ELR (cell line): ENCODE measurements at places on chromosomes 7 and 10.

DNA sequence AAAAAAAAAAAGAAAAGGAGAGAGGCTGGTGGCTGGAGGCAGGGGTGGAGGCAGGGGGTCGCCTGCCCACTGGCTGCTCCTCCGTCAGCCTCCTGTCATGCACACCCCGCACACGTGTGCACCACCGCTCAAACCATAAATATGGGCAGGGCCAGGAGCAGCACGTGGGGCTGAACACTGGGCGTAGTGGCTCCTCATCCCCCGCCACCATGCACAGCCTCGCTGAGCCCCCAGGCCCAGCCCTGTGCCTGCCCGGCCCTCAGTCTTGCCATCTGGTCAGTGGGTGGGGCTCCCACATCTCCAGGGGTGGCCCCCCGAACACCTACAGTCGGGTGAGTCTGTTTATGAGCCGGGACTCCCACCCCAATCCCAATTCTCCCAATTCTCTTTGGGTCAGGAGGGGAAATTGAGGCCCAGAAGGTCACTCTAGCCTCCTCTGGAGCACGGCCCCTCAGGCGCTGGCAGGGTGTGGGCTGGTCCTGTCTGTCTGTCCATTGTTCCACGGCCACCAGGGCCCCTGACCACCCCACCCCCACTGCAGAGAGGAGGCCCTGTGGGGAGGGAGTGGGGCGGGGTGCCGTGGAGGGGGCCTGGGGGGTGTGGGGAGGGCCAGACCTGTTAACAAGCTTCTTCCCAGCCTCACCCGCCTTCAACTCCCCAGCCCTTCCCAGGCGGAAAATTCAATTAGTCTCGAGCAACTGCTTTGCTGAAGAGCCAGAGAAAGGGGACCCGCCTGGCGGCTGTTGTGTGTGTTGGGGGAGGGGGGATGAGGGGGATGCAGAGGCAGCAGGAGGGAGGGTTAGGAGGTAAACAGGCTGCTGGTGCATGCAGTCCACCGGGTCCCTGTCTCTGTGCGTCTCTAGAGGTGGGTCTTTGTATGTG is 19.5 kb upstream of the GRIFIN start:
- DNase-seq: no peak

GRCh38 chr7:26423436-26423835 is 131.8 kb downstream of the SNX10 start:
- no peak for DNase-seq

DNA sequence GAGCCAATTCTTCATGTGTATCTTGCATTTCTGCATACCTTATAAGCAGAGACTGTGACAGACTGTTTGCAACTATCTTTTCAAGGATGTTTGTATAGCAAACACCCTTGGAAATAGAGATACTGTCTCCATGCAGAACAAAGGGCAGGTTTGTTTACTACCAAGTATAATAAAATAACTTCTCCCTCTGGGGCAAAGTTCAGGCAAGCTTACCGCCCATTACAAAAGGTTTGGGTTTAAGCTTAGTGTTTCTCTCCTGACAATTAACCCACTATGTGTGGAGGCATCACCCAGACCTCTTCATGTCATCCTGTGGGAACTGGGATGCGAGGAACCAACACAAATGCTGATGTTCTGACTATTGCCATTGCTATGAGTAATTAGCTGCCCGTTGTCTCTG is 479.1 kb upstream of the ZMIZ1 start:
- no peak for DNase-seq

DNA sequence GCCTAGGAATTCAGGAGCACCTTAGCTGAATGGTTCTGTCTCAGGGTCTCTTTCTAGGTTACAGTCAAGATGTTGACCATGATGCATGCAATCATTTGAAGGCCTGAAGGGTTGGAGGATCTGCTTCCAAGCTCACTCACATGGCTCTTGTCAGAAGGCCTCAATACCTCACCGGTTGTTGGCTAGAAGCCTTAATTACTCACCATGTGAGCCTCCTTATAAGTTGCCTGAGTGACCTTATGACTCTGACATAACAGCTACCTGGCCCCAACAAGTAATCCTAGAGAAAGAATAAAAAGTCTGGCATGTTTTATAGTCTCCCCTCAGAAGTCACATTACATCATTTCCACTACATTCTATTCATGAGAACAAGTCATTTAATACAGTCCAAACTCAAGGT is 3.4 kb upstream of the C1GALT1 start:
- peak; percentile 67 for DNase-seq

DNA sequence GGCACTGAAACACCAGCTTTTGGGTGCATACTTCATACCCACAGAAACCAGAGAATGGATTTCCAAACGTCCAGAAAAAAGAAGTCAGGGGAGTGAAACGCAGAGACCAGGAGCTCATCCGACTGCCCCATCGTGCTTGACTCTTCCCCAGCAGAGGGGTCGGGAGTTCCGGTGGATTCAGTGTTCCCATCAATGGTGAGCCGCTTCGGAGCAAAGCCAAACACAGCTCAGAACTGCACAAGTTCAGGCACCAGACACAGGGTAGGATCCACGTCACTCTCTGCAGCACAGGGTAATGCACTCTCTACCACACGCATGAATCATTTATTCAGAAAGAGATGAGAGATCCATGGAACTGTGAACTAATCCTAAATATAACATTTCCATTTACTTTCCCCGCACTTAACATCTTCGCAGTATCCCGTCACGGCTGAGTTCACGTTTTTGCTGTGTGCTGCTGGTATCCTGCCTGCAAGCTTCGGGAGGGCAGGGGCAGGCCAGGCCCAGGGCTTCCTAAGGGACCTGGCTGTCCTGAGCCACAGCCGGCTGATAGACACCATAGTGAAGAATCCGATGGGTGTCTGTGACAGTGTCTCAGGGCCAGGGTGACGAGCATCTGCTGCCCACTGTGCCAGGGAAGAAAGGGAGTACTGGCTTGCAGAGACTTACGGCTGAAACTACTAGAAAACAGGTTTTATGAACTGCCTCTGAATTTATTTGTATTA is 545.3 kb downstream of the PTPRN2 start:
- DNase-seq: no peak

GRCh38 chr7:80412842-80413241 is 99.0 kb downstream of the GNAT3 start:
- peak; percentile 73 for DNase-seq

GRCh38 chr10:30420266-30420665 is 13.7 kb upstream of the MAP3K8 start:
- no peak for DNase-seq

DNA sequence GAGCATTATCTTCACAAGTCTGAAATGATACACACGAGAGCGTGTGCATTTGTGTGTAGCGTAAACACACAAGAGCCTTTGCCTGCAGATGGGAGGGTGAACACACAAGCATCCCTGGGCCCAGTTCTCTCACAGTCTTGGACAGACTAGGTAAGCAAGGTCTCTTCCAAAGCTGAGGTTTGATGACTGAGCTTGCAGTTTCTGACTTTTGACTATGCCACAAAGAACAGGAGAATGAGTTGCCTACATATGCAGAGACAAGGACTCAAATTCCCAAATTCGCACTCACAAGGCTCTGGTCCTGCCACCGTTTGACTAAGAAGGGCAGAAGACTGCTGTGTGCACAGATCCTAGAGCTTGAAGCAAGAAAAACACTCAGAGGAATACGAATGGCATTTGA is 55.8 kb downstream of the FAM53B start:
- no peak for DNase-seq

DNA sequence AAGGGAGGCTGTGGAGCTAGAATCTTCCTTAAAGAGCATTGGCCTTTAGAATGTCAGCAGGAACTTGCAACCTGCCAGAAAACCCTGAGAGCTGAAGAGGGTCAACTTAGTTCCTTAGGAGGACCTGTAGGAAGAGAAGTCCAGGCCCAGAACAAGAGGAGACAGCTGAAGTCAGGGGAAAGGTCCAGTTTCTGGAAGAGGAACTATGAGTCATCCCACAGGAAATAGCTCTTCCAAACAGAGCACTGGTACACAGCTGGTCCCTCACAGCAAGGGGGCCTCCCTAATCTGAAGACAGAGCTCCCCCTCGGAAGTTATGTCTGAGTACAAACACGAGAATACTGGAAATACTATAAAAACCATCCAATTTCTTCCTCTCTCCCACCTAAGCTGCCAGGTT is 98.9 kb downstream of the HERPUD2 start:
- DNase-seq: peak; percentile 60

DNA sequence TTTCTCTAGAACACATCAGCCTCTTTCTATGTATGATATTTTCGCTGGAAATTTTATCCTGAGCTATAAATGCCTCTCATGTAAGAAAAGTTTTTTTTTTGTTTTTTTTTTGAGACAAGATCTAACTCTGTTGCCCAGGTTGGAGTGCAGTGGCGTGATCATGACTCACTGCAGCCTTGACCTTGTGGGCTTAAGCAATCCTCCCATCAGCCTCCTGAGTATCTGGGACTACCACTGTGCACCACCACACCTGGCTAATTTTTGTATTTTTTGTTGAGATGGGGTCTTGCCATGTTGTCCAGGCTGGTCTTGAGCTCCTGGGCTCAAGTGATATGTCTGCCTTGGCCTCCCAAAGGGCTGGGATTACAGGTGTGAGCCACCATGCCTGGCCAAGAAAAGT is 80.4 kb downstream of the ADK start:
- DNase-seq: peak; percentile 80

DNA sequence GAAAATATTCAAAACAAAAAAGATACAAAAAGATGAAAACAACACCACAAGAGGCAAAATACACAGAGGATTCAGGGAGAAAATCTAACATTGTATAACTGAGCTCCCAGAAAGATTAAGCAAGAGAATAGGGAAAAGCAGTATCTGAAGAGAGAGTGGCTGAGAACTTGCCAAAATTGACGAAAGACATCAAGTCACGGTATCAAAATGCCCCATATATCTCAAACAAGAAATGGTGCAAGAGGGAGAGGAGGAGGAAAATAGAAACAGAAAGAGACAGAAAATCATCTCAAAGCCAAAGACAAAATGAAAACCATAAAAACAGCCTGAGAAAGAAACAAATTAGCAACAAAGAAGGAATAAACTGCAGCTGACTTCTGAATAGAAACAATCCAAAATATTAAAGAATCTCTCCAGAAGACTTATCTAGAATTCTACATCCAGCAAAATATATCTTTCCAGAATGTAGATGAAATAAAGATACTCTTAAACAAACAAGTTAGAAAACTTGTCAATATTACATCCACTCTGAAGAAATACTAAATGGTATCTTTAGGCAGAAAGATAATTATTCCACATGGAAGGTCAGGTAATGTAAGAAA is 5.5 kb downstream of the USP6NL start:
- no peak for DNase-seq
